ENCODE measurements at places on chromosomes 3 and 15.

GRCh38 chr3:68972358-68972979 is 40.1 kb upstream of the TAFA4 start:
- DNase-seq, result no peak

DNA sequence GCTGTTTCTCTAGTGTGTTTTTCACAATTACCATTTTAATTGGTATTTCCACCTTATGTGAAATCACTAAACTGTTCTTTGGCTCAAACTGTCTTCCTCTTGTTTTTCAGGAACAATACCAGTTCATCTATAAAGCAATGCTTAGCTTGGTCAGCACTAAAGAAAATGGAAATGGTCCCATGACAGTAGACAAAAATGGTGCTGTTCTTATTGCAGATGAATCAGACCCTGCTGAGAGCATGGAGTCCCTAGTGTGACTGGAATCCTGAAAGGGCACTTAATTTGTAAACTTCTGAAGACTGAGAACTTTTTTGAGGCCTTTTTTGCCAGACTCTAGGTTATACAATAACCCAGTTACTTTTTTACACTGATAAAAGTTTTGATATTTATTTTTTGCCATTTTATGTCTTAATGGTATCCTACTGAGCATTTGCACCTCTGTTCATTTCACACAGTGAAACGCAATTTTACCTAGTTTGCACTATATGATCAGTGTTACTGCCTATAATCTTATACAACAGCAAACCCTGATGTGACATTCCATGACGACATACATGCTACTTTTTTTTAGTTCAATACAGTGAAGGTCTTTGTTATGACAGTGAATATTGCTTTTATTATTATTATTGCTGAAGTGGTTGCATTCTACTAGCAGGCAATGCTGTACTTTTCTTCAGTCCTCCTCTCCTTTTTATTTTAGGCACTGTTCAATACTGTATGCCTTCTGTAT is 80.1 kb downstream of the FEZF2 start:
- no peak for DNase-seq

DNA sequence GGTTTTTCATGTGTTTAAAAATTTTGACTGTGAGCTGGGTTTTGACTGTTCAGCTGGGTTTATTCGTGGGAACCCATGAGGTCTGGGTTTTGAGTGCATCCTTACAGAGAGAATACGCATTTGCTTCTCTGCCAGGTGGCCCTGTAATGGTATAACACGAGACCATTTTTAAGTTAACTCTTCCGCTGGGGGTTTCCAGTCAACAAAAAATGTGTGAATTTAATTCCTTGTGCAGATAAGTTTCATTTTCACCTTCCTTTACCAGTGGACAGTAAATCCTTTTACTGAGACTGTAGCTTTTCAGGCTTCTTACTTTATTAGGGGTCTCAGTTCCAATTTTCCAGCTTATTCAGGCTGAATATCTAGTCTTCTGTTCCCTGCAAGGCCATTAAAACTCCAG is 149.6 kb downstream of the OPA1 start:
- no peak for DNase-seq

DNA sequence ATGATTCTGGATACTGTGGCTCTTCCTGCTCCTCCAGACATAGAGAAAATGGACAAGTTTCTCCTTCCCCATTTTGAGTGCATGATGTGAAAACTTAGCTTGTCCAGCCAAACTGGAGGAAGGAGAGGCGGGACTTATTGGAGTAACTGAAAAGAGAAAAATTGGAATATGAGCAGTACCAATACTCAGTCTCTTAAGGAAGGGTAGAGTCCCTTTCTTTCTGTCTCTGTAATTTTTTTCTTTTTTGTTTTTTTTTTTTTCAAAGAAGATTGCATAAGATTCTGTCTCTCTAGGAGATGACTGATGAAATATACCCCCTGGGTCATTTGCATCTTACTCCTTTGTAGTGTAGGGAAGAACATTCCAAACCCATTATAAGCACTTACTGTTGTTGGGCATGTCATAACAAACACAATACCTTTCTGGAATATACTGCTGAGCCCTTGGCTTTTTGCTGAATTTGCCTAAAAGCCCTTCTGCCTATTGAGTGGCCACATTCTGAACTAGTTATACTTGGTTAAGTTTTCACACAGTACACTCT is 498.1 kb upstream of the TPRG1 start:
- no peak for DNase-seq

GRCh38 chr3:122100083-122100482 is 44.9 kb downstream of the CD86 start:
- no peak for DNase-seq

DNA sequence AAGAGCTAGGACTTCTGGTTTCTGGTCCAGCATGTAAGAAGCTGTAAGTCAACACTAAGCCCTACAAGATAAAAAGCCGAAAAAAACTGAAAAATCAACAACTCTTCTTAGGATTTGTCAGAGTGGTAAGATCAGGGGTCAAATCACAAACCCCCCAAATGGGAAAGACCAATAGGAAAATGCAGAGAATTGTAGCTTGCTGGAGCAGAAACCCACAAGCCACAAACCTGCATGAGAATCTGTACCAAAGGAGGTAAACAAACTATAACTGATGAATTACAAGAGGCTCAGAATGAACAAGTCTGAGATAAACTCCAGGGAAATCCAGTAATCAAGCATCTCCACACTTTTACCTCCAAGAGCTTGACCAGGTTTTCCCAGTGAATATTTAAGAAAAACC is 36.0 kb downstream of the RFX7 start:
- DNase-seq, result no peak

DNA sequence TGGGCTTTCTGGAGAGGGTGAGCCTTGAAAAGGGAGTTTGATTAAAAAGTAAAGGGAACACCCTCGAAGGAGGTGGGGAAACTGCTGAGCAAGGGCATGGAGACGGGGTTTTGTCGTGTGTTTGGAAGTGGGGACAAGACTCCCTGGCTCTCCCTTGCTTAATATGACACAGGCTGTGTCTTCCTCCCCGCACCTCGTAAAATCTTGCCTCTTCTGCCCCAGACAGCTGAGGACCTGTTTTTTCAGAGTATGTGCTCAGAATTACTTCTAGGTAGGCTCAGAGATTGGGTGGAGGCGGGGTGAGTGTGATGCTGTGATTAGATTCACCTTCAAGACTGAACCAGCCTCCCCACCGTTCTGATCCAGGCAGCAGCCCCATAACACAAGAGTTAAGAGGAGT is 244.4 kb upstream of the TLE3 start:
- DNase-seq, result no peak

- no peak for DNase-seq
Observed at GRCh38 chr3:82157952-82158351, 396.5 kb upstream of the GBE1 start.

DNA sequence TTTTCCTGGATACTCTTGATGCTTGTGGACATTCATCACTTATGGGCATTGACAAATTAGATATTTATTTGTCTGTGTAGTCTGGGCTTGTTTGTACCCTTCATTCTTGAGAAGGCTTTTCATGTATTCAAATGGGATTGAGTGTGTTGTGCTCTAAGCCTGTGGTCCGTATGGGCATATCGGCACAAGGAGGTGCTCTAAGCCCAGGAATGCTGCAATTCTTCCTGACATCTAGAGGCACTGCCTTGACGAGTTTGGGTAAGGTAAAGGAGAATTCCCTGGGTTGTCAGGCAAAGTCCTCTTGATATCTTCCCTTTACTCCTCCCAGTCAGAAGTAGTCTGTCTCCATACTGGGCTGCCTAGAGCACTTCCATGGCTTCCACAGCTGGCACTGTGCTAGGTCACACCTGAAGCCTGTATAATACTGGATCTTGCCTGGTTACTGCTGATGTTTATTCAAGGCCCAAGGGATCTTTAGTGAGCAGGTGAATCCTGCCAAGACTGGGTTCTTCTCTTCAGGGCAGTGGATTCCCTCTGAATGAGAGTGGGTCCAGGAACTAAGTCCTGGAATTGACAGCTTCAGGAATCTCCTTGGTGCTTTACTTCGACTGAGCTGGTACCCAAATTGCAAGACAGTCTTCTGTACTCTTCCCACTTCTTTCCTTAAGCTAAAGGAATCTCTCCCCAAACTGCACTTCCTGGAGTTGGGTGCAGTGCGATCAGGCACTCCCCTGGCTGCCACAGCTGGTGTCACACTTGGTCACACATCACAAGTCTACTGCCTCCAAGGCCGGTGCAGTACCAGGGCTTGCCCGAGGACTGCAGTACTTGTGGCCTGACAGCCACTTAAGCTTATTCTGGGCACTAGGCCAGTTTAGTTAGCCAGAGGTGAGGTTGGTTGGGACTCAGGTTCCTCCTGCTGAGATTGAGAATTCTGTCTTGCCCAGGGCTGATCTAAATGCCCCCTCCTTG is 46.0 kb downstream of the GALK2 start:
- DNase-seq, result peak; percentile 50

- no peak for DNase-seq
Observed at GRCh38 chr3:105801397-105801796, 67.4 kb downstream of the CBLB start.

DNA sequence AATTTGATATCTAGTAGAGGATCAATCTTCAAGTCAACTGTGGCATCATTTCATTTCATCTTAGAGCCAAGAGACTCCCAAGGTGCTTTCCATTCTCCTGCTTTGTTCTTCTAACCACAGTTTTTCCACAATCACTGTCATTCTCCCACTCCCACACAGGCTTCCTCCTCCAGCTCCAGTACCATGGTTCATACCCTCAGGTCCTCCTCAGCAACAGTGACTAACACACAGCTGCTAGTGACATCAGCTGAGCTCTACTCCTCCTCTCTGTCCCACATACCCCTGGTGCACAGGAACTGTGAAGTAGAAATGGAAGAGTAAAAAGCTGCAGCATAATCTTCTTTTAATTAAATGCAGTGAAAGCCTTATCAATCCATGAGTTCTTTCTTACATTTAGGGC is 200.2 kb upstream of the DPH6 start:
- DNase-seq, result no peak

GRCh38 chr15:72193836-72194396 is 3.7 kb downstream of the GRAMD2A start:
- DNase-seq, result no peak

- no peak for DNase-seq
Observed at GRCh38 chr15:93384886-93385285, 295.9 kb upstream of the RGMA start.

DNA sequence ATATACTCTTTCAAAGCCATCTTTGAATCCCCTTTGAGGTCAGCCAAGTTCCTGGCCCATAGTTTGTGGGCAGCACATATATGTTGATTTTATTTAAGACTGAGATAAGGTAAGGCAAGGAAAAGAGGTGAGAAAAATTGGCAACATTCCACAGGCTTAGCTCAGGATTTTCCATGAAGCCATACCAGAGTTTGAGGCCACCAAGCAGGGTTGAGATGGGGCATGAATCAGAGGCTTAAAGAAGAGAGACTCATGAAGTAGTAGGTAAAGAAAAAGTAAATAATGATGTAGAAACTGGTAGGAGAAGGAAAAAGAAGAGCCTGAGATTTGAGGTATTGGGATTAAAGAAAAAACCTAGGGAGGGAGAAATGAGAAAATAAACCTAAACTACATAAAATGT is 89.2 kb downstream of the MYO5A start:
- DNase-seq, result no peak

DNA sequence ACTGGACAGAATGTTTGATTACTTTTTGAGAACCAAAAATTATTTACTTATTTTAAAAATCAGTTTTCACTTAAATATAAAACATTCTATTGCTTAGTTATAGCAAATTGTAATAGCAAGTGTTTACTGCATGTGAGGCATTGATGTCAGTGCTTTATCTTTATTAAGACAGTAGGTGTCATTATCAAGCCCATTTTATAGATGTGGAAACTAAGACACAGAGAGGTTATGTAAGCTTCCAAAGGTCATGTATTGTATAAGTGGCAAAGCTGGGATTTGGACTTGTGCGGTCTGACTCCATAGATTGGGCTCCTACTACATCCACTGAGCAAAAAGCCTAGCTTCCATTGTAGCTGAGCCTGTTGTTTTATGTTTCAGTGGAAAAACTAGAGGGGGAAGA is 17.6 kb downstream of the ZNF589 start:
- DNase-seq, result no peak
